ENCODE measurements at places on chromosomes 5 and 9.

GRCh38 chr5:61450493-61451279, 118.6 kb downstream of the ZSWIM6 start:
- DNase-seq = peak; percentile 23

DNA sequence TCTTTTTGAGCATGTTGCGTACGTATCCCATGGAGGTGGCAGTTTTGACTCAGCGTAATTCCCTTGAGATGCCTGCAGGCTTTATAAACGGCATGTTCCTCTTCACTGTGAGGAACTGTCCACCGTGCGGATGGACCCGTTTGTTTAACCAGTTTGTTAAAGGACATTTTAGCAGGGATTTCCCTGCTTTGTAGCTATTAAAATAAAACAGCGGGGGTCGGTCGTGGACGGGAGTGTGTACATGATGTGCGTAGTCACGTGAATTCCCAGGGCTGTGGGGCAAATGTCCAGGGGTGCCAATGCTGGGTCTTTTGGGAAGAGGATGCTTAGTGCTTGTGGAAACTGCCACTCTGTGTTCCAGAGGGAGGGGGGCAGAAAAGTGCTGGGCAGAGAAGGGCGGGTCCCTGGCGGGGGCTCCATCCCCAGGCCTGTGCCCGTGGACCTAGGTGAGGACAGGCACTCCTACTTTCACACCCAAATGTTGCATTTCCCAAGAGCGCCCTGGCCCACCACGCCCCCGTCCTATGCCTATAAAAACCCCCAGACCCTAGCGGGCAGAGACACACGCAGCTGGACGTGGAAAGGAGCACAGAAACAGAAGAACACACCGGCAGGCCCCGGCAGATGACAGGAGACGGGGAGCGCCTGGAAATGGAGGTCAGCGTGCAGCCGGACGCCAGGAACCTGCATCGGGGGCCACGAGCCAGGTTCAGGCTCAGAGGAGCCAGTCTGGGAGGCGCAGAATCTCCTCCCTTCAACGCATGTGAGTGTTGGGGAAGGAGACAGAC, 4.0 kb upstream of the TERT start:
- no peak for DNase-seq

- no peak for DNase-seq
Measured at GRCh38 chr5:67380431-67380830, 183.8 kb upstream of the CD180 start.

DNA sequence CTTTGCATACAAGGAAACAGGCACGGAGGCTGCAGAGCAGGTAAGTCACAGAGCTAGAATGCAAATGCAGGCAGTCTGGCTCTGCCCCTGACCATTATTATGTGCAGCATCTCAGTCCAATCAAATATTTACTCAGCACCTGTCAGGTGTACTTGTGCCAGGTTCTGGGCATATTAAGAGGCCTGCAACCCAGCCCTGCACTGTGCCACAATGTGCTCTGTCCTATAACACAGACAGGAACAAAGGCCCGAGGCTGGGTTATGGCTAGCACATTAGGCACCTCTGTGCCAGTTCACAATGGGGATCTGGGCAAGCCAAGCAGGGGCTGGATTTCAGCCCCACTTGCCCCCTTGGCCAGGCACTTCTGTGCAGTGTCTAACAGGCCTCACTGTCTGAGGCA, 14.0 kb downstream of the ARL15 start:
- no peak for DNase-seq

DNA sequence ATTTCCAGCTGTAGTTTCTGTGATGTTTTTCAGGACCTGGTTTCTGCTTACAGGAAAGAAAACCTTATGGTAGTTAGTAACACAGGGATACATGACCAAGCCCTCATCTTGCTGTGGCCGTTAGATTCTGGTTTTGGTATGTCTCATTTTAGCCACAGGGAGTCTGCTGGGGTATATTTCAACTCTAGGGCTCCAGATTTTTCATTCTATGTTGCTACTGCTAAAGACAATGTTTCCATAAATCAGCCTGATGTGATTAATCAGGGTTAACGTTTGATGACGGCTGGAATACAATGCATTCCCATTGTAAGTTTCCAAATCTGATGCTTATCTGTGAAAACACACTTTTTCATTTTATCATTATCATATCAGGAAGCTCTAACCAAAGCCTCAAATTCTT, 48.2 kb downstream of the P4HA2 start:
- DNase-seq = no peak

- no peak for DNase-seq
Measured at GRCh38 chr5:8727396-8727795, 818.5 kb downstream of the SEMA5A start.

GRCh38 chr9:95273369-95274022, 44.0 kb downstream of the FANCC start:
- DNase-seq = no peak

DNA sequence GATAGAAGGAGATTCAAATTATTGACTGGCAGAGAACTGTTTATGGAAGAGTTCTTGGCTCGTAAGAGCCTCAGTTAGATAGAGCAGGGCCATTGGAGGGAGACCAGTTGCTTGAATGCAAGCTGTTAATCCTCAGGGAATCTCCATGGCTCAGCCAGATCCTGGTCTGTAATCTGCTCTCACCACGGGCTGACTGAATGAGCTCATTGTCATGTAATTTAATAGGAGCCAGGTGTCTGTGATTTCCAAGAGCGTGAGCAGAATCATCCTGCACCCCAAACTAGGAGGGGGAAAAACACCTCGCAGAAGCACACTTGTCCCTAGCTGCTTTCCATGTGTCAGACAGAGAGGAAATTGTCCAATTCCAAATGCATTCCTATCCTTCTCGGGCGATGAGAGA, 19.1 kb upstream of the KCNMB1 start:
- no peak for DNase-seq

DNA sequence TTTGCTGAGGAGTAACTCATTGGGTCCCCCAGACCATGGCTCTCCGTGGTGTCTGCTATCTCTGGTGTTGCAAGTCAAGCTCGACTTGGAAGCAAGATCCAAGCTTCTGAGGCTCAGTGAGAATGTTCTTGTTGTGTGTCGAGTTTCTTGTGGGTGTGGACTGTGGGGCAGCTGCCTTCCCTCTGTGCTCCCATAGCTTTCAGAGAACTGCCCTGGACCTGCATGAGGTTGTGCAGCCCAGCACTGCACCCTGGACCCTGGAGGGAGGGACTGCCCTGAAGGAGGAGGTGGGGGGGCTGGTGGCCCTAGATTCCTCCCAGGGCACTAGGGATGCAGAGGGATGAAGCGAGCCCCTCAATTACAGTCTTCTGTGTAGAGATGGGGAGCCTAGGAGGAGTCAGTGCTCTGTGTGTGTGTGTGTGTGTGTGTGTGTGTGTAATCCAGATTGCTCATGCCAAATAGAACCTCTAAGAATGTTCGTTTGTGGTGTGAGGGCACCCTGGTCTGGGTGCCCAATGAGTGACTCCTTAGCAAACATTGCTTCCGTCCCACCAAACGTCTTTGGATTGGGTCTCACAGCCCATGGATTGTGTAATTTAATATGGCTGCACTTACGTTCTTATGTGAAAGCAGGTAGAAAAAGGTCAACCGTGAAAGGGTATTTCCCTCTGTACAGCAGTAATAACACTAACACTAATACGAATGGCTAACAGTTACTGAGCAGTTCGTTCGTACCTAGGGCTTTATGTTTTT, 143.3 kb upstream of the LMX1B start:
- DNase-seq = no peak

GRCh38 chr5:138616508-138616907, 41.3 kb upstream of the HSPA9 start:
- DNase-seq = no peak

DNA sequence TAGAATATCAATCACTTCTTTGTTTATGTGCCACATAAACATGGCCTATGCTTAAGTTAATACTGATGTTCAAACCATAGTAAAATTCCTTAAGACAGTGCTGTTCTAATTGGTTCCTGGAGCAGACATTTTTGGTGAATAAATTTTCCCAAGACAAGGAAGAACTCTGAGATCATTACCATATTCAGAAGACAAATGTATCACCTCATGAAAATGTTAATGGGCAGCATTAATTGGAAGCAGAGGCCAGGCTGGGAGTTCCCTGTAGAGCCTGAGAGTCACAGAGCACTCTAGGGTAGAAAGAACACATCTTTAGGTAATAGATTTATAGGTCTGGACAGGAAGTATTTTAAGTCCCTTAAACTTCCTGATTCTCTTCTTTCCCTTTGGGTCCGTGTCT, 240.2 kb downstream of the MAN2A1 start:
- no peak for DNase-seq

DNA sequence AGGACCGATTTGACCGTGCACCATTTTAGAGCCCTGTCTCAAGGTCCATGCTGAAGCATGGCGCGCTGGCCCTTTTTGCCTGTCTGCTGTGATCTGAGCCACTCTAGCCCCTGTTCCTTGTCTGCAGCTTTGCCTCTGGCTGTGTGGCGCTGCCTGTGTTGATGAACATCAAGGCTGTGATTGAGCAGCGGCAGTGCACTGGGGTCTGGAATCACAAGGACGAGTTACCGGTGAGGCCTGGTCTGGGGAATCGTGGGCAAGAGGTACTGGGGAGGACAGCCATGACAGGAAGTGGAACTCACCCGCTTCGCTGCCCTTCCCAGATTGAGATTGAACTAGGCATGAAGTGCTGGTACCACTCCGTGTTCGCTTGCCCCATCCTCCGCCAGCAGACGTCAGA, 6.3 kb downstream of the NHP2 start:
- no peak for DNase-seq

- no peak for DNase-seq
Measured at GRCh38 chr5:33482335-33482734, 41.6 kb downstream of the TARS1 start.

DNA sequence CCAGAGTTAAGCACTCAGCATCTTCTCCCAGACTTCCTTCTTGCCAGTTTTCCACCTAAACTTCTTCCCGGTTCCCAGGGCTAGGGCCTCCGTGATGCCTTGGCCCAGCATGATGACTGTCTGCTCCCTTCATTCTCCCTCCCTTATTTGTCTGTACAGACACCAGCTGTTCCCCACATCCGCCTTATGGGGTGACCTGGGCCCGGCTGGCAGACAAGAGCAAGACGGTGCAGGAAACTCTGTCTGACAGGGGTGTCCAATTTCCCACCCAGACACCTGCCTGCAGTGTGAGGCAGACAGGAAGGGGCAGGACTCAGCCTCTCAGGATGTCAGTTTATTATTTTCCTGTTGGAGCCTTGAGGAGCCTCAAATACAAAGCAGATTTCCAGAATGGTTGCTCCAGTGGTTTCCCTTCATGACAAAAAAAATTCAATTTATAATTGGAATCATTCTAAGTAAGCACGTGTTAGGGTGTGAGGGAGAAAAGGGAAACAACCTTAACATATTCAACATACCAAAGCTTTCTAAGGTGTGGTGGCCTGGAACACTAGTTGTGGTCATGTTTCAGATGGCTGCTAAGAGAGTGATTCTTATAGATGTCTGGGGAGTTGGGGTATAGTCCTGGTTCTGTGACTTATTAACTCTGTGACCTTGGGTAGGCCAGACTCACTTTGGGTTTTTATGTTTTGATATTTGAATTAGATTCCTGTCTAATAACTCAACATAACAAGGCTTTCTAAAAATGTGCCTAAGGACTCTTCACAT, 234.5 kb downstream of the PAPPA start:
- DNase-seq = no peak

DNA sequence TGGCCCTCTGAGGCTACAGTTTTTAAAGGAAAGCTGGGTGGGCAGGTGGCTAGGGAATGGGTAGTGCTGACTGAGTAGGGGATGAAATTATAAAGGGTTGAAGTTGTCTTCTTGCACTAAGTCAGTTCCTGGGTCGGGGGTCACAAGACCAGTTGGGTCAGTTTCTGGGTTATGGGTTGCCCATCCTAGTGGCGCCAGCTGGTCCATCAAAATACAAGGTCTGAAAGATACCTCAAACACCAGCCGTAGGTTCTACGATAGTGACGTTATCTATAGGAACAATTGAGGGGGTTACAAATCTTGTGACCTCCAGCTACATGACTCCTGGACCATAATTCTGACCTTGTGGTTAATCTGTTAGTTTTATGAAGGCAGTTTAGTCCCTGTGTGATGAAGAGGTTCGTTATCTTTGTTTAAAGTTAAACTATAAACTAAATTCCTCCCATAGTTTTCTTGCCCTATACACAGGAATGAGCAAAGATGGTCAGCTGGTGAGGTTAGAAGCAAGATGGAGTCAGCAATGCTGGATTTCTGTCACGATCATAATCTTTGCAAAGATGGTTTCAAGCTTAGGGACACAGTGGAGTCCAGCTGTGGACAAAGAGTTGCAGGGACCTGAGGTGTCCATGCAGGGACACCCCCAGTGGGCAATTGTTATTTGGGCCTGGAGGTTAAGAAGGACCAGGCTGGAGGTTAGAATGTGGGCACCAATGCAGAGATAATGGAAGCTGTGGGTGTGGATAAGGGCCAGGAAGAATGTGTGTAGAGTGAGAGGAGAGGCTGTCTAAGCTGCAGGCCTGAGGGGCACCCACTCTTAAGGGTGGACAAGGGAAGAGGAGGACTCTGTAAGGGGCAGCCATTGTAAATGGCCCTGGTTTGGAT, 14.0 kb upstream of the CREBRF start:
- no peak for DNase-seq

- DNase-seq = no peak
Measured at GRCh38 chr9:135051316-135052038, 36.0 kb upstream of the OLFM1 start.

- DNase-seq = no peak
Measured at GRCh38 chr9:99027443-99027842, 77.5 kb upstream of the TGFBR1 start.

- no peak for DNase-seq
Measured at GRCh38 chr5:113057557-113057984, 81.0 kb downstream of the DCP2 start.

- DNase-seq = no peak
Measured at GRCh38 chr5:124631874-124632550, 114.4 kb downstream of the ZNF608 start.

DNA sequence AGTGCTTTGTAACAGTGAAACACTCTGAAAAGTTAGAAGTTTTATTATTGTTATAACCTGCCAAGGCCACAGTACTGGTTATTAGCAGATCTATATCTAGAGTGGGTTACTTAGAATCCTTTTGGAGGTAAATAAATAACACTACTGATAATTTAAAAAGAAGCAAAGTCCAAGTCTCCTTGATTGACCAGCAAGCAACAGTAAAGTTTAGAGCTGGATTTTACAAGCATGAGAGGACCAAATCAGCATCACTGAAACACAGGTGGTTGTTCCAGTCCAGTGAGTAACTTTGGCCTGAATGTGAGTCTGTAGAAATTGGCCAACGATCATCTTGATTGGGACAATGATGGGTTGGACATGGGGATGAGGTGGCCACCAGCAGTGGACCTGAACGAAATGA, 77.2 kb upstream of the AGXT2 start:
- DNase-seq = no peak

- no peak for DNase-seq
Measured at GRCh38 chr9:123620239-123620638, 264.2 kb downstream of the CRB2 start.

DNA sequence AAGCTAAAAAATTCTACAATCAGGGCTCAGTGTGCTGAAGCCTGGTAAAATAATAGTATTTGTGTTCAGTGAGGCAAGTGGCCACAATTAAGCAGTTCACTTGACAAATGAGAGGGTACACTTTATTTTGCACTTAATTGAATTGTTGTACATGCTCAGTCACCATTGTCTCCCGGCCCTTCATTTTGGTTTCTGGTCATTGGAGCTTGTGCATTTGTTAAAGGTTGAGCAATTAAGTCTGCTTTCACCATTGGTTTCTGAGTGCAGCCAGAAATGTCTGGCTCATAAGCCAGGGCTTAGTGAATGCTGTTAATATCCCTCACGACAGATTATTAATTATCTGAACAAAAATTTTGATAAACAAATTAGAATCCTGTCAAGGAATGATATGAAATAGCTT, 89.6 kb downstream of the PRDM6 start:
- no peak for DNase-seq

GRCh38 chr5:74360535-74361210, 279.9 kb downstream of the ENC1 start:
- DNase-seq = no peak

All from RWPE1 (cell line).